ENCODE measurements at places on chromosomes 11 and 22.

DNA sequence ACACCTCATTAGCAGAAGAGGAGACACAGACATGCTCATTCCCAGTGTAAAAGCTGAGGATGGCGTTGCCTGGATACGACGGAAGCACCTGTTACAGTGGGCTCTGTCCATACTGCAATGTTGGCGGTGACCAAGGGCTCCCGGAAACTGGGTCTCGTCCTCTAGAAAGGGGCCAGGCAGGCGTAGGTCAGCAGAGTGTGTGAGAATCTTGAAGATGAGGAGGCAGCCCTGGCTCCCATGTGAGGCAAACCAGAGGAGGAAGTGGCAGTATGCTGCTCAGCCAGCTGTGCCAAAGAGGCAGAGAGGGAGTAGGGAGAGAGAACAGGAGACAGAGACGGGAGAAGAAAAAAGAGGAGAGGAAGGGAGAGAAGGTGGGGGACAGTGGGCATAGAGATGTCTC lies 10.3 kb downstream of the LTO1 start:
- no peak for DNase-seq

- DNase-seq = no peak
These were observed 220.6 kb downstream of the TMEM135 start for GRCh38 chr11:87258171-87258833.

DNA sequence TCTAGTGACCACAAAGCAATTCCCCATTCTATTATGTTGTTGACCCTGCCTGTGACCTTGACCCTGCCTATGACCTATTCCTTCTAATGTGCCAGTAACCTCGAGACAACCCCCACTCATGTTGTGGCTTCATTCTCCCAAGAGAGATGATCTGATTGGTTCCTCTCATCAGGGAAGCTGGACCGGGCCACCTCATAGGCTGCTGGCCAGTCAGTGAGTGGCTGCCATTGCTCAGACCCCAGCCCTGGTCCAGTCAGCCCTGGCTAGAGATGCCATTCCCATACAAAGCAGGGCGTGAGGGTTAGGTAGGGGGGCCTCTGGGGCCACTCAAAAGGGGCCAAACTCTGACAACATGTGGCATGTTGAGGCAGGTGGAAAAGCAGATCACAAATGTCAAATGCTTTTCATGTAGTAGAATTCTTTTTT lies 11.9 kb downstream of the SLC29A2 start:
- no peak for DNase-seq

DNA sequence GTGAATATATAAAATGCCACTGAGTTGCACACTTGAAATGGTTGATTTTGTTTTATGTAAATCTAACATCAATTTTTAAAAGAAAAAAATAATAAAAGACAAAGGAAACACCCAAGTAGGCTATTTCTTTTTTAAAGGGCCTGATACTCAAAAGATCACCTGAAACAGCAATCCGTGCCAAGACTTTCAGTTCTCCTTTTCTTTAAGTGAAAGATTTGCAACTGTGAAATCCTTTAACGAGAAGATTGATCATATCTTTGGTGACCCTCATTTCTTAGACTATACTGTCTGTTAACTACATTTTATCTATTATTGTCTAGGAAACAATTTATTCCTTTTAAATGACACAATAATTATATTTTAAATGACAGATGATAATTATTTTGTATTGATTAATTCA lies 1841.5 kb downstream of the LRRC4C start:
- DNase-seq = no peak

DNA sequence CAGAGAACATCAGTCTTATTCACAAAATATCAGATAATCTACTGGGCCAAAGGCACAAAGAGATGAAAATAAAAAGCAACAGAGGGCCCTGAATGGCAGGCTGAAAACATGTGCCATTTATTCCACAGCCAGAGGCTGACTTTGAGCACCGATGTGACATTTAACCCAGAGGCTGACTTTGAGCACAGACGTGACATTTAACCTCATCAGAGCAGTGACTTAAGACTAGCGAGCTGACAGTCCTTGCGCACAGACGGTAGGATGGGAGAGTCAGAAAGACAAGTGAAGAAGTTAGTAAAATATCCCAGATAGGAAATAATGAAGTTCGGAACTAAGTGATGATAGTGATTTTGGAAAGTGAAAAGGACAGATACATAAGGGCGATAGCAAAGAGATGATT lies 65.3 kb downstream of the FLI1 start:
- no peak for DNase-seq

DNA sequence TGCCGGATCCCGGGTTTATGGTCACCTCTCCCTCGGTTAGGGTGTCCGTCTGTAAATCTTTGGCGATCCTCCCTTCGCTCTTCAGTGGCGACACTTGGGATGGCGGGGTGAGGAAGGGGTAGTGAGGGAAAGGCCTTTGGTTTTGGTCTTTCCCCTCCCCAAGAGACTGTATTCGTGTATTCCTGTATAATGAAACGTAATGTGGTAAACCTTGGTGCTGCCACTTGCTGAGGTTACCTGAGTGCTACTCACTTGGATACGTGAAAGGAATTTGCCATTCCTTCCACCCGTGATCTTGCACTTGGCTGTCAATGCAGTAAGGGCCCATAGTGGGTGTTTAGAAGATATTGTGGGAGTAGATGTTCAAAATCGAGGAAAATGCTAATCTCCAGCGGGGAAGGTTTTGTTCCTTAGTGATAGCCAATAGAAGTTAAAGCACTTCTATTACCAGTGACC lies 578 bp upstream of the NUP160 start:
- no peak for DNase-seq

GRCh38 chr11:74444173-74444826 lies 23.0 kb downstream of the KCNE3 start:
- no peak for DNase-seq

GRCh38 chr11:17157761-17158160 lies 50.0 kb downstream of the PIK3C2A start:
- no peak for DNase-seq

- DNase-seq = no peak
These were observed 39.4 kb upstream of the CFAP300 start for GRCh38 chr11:102007567-102008437.

GRCh38 chr22:19805821-19806212 lies 45.2 kb downstream of the TBX1 start:
- DNase-seq = no peak

- DNase-seq = no peak
These were observed 531.9 kb downstream of the DLG2 start for GRCh38 chr11:85095239-85095638.

DNA sequence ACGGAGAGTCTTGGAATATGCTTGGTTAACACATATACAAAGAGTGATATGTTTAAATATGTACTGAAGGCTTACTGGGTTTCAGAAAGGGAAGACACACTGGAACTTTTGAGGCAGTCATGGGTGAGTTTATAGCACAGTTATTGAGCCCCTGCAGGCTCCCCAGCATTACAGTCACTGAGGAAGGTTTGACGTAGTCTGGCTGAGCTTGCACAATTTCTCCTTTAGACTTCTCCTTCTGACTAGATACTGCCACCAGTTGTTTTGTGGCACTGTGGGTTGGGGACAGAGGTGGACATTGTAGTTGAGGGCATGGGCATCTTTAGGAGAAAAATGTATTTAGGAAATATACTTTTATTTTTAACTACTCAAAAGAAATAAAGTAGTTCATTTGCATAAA lies 285.4 kb downstream of the C11orf87 start:
- DNase-seq = no peak

Data from cerebellar nuclear complex (tissue), 1 donor.